ENCODE measurements at places on chromosomes 11 and 22.
A peak's percentile ranks its signal among the peaks of the same experiment; 100 is the strongest.

DNA sequence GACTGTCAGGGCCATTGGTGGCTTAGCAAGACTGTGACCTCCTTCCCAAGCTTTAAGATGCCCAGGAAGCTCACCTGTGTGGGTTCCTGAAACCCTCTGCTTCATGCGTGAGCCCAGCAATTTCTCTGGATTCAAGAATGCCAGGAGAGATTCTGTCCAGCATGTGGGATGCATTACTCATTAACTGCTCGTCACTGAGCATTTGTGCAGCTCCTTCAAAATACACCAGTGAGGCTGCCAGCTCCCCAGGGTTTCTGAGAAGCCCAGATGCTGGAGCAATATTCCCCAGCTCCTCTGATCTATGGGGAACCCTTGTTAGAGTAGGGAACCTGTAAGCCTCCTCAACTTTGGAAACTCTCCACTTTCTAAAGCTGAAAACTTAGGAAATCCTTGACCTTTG lies 126.5 kb downstream of the CHST1 start:
- no peak for ATAC-seq

DNA sequence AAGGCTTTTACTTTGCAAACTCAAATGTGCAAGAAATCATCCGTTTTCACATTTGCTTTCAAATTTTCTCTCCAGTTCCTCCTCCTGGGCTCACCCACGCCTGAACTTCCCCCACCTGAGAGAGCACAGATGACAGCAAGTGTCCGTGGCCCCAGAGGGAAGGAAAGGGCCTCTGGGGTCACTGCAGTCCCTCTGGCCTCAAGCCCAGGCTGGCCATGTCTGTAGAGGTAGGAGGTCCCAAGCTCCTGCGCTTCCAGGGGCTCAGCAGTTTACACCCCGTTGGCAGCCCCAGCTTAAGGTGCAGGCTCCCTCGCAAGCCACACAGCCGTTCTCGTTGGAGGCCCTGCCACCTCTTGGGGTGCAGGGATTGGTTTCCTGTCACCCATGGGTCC lies 40.5 kb upstream of the PRDM11 start:
- ATAC-seq = no peak

DNA sequence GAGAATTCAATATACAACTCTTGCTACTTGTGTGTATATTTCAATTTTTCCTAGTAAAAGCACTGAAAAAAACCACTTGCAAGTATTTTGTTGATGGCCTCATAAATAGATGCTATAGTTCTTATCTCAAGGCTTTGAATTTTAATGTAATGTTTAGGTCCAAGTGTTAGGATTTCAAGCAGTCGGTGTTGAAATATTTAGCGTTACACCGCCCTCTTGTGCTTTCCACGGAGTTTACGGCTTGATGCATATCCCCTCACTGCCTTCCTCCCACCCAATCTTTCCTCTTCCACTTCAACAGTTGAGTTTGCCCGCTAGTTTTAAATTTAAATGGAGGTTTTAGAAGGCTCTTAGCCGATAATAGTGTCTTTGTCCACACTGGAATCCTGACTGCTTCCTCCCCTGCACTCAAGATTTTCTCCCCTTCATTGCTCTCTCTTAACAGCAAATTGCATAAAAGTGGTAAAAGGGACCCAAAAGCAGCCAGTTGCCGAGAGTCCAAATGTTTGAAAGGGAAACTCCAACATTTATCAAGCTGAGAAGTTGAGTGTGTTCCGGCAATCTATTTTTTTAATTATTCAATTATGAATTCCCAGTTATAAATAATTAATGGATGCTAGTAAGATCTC lies 25.9 kb upstream of the HTATIP2 start:
- ATAC-seq = no peak

- ATAC-seq = no peak
These were observed 1.0 kb downstream of the B4GALNT4 start for GRCh38 chr11:370070-370941.

DNA sequence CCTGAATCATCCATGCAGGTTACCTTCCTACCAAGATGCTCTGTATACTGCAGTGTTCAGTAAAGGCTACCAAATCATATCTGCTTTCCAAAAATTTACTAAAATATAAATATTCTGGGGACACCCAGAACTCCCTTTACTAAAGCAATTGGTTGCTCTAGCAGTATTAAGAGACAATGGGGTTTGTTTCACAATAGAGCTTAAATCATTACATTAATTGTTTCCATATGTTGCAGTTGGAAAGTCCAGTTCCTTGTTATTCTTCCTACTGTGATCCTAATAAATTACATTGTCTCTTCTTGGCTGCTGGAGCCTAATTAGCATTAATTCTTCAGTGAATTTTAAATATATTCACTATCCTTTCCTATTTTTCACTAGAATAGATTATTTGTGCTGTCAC lies 316.0 kb upstream of the MTNR1B start:
- ATAC-seq = no peak

GRCh38 chr11:45801723-45802315 lies 3.1 kb upstream of the SLC35C1 start:
- ATAC-seq = no peak

GRCh38 chr11:33001281-33001680 lies 14.4 kb upstream of the DEPDC7 start:
- ATAC-seq = no peak

DNA sequence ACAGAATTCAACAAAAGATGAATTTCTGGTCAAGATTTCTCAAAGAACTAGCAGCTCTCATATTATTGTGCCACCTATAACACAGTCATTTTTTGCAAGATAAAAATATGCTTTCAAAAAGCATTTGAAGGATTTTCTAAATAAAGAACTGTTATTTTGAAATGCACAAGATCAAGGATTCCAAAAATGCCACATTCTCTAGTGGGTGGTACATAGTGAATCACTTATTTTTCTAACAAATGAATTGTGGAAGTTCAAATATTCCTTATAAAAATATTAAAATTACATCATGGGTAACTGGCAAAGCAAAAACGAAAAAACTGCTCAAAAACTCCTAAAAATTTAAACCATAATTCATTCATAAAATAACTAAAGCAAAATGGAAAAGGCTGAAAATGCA lies 2.1 kb downstream of the RNF141 start:
- no peak for ATAC-seq

- ATAC-seq = no peak
These were observed 1735.0 kb downstream of the LRRC4C start for GRCh38 chr11:39724404-39724803.

DNA sequence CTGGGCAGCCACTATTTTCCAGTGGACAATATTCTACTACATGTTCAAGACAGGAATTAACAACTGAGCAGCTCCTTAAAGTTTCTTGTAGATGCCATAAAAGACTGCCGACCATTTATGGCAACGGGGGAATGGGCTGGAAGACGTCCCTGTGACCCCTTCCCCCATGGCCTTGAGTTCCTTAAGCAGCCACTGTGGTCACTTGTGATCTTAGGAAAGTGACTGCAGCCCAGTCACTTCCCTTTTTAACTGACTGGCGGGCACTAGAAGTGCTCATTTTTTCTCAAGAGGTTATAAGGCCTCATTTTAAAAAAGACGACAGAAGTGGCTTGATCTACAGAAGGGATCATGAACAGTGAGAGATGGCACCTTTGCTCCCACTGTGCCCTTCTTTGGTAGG lies 153.2 kb upstream of the NARS2 start:
- no peak for ATAC-seq

GRCh38 chr11:120068114-120068573 lies 69.8 kb downstream of the TRIM29 start:
- no peak for ATAC-seq

GRCh38 chr11:74714904-74715303 lies 16.3 kb downstream of the CHRDL2 start:
- peak; percentile 86 for ATAC-seq

GRCh38 chr11:112783945-112784322 lies 177.3 kb upstream of the NCAM1 start:
- ATAC-seq = no peak

- no peak for ATAC-seq
These were observed 4.1 kb upstream of the MEI1 start for GRCh38 chr22:41695211-41695610.

DNA sequence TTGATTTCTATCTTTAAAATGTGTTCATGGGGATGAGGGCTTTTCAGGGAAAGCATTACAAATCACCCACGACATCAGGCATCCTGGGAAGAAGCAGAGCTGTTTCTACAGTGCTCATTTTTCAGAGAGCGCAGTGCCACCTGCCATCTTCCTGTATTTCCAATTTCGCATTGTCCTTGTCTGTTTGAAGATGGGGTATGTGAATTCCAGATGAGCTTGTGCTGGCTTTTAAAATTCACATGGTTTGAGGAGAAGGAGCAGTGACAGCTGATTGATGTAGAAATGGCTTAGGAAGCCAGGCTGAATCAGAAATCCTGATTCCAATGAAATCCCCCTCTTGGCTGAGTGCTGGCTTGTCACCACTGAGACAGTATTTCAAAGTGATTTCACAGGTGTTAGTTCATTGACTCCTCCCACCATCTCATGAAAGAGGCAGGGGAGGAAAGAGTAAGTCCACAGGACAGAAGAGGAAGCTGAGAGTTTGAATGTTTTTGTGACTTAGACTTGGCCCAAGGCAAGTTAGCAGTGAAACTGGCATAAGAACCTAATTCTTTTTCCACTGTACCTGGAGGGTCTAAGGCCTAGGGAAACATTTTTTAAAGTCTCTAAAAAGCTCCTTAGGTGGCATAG lies 344.6 kb upstream of the C11orf87 start:
- no peak for ATAC-seq

DNA sequence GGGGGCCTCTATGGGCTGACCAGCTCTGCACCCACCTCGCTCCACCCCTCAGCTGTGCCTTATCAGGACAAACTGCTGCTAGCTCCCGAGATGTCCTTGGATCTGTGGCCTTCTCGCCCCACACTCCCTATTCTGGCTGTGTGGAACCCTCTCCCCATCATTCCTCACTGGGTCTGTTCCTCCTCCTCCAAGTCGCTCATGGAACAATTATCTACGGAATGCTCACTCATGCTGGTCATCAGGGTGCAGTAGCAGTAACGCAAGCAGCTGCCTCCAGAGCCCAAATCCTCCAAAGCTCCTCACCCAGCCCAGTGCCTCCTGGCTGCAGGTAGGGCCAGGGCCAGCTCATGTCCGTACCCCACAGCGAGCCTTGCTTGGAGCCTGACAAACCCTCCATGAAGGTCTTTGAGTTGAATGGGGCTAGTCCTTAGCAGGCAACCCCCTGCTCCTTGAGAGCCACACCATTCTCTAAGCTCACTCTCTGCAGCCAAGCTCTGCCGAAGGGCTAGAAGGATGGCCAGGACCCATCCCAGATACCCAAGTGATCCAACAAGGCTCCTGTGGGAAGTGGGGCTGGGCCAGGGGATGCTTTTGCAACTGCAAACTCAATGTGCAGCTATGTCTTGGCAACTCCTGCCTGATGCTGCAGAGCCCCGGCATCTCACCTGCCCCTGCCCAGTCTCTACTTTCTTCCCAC lies 977.8 kb downstream of the TBC1D22A start:
- ATAC-seq = no peak

GRCh38 chr11:120525261-120526171 lies 14.0 kb downstream of the GRIK4 start:
- no peak for ATAC-seq

DNA sequence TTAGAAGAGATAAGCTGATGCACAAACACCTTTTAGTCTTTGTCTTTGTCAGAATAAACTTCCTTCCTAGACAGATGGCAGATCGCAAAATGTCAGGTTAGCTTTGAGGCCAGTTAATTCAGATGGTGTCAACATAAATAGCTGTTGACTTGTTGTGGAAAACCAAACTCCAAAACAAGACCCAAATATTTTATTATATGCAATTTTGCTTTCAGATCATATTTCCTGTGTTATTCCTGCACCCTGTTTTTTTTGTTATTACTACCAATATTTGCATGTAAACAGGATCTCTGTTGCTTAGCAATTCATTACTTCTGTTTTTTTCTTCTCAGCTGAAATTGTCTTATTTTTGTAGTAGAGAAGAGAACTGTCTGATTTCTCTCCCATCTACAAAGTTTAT lies 316.0 kb downstream of the ETS1 start:
- no peak for ATAC-seq

DNA sequence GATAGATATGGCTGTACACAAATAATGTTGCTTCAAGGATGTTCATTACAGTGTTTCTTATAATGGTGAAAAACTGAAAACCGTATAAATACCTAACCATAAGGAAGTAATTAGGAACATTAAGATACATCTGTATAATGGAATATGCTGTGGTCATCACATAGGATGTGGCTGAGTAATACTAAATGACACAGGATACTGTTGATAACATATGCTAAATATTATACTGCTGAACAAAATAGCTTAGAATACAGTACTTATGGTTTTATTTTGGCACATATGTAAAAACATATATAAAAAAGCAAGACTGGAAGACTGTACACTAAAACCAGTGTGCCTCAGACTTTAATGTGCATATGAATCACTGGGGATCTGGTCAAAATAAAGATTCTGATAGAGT lies 43.8 kb downstream of the FBXO7 start:
- ATAC-seq = no peak

DNA sequence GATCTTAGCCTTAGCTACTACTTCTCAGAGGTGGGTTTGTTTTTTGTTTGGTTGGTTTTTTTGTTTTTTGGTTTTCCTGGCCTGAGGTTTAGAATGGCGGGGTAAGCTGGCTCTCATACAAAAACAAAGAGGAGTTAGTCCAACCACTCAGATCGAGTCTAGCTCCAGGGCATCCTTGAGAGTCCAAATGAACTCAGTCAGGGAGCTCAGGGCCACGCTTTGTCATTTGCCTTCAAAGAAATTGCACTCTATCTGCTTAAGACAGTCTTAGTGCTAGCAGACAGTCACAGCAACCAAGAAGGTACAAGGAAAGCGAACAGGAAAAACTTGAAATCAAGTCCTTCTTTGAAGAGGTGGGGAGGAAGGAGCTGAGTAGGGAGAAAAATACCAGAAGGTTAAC lies 11.1 kb downstream of the C11orf42 start:
- ATAC-seq = no peak

- ATAC-seq = peak; percentile 97
These were observed 9.4 kb upstream of the SAMM50 start for GRCh38 chr22:43945632-43946383.

GRCh38 chr22:44406341-44407170 lies 91.5 kb downstream of the RTL6 start:
- ATAC-seq = no peak

DNA sequence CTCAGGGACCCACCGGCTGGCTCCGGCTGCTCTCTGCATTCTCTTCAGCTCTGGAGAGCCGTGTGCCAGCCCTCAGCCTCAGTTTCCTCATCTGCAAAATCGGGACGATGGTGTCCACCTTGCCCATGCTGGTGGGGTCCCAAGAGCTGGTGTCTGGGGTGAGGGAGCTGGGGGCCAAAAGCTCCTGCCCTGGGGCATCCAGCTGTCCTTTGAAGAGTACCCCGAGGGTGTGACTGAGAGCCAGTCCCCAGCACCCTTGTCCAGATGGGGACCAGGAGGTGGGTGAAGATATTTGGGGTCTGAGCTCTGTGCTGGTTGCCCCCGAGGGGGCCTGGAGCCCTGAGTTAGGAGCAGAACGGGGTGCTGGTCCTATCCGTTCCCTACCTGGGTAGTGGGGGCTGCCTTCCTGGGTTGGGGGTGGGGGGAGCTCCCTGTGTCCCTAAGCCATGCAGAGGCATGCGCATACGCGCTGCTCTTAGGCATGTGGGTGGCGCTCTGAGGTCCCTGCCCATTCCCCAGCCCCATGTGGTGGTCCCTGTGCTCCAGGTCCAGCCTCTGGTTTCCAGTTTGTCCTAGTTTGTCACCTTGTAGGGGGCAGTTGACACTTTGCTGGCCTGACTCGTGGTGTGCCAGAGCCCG lies 4.9 kb downstream of the LRP5 start:
- ATAC-seq = no peak

Data from activated T-helper 17 cell treated with anti-CD3 and anti-CD28 coated beads, Interleukin-2, amount 50 U/mL, for 72 hours (primary cell).